Activated T-helper 1 cell treated with anti-CD3 and anti-CD28 coated beads, Interleukin-2, amount 50 U/mL, for 16 hours (primary cell): ENCODE measurements at places on chromosomes 7 and 10.

GRCh38 chr7:14639329-14639728 lies 263.2 kb downstream of the DGKB start:
- DNase-seq = no peak

DNA sequence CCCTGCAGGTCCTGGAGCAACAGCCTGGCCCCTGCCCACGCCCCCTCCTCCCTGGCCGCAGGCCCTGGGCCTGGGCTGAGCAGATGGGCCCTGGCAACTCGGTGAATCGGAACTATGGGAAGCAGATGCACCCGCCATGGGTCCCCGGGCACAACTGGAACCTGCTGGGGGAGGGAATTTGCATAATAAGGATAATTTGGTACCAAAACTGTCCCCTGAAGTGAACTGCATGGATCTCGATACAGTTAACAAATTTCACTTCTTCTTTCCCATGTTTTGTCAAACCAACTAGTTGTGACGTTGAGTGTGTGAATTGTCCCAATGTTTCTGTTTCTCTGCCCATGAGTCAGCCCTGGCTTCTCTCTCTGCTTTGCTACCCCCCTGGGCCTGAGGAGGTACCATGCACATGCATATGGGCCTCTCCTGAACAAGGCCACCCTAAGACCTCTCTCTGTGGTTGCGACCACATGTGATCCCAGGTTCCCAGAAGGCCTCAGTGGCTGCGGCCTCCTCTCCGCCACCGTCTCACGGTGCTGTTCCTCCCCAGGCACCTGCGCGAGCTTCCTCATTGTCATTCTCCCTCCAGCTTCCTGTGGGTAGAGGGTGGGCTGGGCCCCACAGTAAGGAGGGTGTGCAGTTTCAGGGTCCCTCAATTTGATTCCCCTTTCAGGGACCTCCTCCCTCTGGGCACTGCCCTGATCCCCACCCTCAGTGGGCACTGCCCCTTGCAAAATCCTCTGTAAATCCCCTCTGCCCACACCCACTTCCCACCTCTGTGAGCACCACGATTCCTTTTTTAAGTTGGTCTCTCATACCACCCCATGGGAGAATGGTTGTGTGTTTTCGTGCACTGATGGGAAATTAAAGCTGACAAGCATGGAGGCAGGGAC lies 40.0 kb downstream of the FIGNL1 start:
- DNase-seq = no peak

- DNase-seq = no peak
Observed at GRCh38 chr10:336247-336646, 201.0 kb downstream of the ZMYND11 start.

DNA sequence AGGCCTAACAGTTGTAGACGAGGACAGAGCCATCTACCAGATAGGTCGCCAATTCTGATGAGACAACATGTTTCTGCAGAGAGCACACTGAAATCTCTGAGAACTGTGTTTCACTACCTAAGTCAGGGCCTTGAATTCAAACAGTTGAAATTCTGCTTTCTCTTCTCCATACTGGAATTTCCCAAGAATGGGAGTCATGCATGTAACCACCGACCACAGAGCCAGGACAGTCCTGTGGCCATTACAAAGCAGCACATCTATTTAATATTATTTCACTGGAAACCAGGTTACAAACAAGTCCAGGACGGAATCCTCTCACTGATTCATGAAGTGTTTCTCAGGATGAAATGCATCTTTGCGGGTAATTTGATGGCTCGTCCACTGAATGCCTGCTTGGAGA lies 62.0 kb upstream of the ST8SIA6 start:
- DNase-seq = no peak

- no peak for DNase-seq
Observed at GRCh38 chr7:158759245-158759614, 54.6 kb upstream of the NCAPG2 start.

GRCh38 chr7:78718212-78718611 lies 735.3 kb downstream of the MAGI2 start:
- no peak for DNase-seq

DNA sequence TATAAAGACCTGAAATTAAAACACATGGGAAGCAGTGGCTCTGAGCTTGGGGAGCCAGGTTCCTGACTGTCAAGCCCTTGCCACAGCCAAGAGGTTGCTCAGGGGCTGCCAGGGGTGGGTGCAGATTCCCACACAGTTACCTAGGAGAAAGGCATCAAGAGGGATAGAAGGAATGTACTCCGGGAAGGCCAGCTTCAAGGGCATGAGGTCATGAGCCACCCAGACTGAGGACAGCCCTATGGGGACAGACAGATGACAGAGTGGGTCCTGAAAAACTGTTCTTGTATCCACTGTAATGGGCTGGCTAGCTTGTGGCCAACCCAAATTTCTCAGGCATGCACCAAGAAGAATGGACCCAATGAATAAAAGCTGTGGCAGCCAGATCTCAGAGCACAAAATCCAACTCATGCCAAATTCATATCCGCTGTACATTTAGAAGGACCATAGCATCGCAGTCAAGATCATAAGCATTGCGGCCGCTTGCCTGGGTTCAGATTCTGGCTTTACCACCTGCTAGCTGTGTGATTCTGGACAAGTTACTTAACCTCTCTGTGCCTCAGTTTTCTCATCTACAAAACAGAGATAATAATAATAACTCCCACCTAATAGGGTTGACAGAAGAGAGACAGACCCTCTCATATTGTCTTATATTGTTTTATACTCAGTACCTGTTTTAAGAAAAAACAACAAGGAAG lies 44.9 kb upstream of the KCNMA1 start:
- no peak for DNase-seq

GRCh38 chr7:99623091-99623693 lies 6.4 kb downstream of the ZSCAN25 start:
- DNase-seq = no peak

DNA sequence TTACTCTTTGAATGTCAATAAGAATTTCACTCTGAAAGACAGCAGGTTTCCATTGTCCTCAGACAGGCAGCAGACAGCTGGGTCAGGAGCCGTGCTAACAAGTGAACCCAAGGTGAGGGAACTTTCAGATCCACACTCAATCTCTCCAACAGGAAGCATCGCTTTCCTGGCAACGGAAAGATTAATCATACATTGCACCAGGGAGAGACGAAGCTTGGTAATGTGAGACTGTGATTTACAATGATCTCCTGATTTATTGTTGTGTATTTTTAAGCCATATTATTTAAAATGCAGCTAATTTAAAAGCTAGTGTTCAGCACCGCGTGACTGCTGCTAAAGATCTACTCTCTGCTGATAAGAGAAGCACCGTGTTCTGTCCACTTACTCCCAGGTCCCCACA lies 17.5 kb upstream of the NOM1 start:
- no peak for DNase-seq

GRCh38 chr10:49619613-49620012 lies 5.8 kb downstream of the CHAT start:
- DNase-seq = no peak

DNA sequence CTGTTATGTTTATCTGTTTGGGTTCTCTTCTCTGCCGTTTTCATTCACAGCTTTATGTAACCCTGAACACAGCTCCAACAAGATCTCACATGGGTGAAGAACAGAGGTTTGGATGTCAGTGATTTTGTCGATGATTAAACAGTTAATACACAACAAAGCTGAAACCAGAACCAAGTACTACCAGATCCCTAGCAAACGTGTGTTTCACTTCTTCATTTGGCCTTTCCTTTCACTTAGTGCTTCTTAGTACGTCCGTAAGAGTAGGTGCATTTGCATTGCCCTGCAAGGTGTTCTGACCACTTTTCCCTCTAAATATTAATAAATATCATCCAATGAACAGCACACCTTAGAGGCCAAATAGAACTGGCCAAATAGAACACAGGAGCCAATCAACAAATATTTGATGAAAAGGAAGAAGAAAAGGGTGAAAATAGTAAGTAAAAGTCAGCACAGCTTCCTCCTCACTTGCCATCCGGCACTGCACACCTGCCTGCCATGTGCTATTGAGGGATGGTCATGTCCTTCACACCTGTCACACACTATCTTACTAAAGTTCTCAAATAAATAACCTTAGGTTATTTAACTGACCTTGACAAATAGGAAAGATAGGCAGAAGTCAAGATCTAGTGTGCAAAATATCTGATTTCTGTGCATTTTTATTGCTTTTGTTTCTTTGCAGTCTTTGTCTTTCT lies 252.6 kb upstream of the ANKRD30A start:
- DNase-seq = no peak
